ENCODE measurements at places on chromosomes 12 and 14.

GRCh38 chr14:33617154-33617553 lies 333.7 kb downstream of the EGLN3 start:
- DNase-seq = no peak

DNA sequence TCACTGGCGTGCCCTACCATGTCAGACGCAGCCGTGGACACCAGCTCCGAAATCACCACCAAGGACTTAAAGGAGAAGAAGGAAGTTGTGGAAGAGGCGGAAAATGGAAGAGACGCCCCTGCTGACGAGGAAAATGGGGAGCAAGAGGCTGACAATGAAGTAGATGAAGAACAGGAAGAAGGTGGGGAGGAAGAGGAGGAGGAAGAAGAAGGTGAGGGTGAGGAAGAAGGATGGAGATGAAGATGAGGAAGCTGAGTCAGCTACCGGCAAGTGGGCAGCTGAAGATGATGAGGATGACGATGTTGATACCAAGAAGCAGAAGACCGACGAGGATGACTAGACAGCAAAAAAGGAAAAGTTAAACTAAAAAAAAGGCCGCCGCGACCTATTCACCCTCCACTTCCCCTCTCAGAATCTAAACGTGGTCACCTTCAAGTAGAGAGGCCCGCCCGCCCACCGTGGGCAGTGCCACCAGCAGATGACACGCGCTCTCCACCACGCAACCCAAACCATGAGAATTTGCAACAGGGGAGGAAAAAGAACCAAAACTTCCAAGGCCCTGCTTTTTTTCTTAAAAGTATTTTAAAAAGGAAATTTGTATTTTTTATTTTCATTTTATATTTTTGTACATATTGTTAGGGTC lies 13.2 kb downstream of the TRIP11 start:
- no peak for DNase-seq

DNA sequence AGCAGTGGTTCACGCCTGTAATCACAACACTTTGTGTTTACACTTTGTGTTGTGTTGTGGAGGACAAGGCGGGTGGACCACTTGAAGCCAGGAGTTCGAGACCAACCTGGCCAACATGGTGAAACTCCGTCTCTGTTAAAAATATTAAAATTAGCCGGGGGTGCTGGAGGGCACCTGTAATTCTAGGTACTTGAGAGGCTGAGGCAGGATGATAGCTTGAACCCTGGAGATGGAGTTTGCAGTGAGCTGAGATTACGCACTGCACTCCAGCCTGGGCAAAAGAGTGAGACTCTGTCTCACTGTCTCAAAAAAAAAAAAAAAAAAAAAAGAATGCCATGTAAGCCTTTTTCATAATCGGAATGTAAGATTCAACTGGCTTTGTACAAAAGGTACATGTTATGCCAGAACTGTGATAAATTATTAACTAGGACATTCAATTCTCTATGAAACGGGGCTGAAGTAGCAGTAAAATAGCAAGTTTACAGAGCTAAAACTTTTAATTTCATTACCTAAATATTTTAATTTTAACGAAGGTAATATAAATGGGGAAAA lies 13.9 kb upstream of the PITPNM2 start:
- DNase-seq = no peak

DNA sequence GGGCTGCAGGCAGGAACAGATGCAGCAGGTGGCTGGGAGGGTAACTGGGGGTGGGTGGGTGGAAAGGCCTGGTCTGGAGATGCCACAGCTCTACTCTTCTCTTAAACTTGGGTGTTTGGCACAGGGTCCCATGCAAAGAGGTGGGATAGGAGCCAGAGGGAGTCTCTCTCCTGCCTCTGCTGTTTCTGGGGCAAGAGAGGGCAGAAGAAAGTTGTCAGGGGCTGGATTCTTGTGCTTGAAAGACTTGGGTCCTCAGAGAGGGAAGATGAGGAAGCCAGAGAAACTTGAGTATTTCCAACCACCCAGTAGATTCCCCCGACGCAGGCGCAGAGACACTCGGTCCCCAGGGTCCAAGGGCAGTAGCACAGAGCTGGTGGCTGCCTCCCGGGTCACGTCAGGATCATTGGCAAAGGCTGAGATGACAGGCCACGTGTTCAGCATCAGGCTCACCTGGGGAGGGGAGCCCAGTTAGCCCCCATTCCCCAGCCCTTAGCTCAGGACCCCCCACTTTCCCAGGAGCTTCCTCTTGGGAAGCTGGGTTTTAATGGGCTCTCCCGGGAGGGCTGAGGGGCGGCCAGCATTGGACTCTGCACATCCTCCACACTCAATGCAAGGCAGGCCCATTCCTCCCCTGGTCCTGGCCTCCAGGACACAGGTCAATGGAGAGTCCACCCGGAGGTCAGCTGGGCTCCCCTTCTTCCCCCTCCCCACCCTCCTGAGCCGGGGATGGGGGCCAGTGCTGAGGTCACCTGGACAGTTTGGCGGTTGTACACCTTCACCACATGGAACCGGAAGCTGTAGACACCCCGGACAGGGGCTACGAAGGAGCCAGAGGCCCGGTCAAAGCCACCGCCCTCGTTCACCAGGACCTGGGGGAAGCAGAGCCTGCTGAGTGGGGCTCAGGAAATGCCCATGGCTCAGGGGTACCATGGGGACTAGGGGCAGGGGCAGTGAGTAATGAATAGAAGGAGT lies 1.6 kb downstream of the CBLN3 start:
- no peak for DNase-seq

DNA sequence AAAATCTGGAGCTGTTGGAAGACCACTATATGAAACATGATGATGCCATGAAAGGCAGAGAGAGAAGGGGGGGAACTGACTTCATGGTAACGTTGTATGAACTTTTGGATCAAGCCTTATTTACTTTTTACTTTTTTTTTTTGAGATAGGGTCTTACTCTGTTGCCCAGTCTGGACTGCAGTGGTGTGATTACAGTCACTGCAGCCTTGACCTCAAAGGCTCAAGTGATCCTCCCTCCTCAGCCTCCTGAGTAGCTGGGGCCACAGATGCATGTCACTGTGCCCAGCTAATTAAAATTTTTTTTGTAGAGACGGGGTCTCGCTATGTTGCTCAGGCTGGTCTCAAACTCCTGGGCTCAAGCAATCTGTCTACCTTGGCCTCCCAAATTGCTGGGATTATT lies 31.3 kb upstream of the CTDSP2 start:
- DNase-seq = no peak

DNA sequence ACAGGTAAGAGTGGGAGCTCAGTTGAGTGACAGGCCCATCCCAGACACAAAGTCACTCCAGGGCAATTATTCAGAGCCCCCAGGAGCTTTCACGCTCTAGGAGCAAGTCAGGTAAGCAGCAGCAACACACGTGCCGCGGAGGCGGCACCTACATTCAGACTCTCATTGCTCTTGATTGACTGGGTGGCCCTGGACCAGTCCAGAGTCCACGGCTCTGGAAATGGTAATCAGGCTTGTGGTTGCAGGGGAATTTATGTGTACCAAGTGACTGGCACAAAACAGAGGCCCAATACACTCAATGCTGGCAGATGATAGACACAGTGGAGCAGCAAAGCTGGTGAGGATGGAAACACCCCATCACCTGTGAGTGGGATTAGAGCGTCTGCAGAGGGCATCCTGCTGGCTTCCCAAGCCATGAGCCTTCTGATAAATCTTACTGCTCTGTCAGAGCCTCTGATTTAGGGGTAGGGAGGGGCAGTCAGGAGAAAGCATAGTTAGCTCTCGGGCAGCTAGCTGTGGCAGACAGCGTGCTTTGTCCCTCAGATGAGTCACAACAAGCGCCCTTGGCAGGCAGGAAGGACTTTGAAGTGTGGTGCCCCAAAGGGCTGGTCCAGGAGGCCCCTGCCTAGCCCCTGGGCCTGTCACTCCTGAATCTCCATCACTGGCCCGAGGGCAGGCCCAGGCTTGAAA lies 344.7 kb downstream of the CACNA1C start:
- DNase-seq = no peak

DNA sequence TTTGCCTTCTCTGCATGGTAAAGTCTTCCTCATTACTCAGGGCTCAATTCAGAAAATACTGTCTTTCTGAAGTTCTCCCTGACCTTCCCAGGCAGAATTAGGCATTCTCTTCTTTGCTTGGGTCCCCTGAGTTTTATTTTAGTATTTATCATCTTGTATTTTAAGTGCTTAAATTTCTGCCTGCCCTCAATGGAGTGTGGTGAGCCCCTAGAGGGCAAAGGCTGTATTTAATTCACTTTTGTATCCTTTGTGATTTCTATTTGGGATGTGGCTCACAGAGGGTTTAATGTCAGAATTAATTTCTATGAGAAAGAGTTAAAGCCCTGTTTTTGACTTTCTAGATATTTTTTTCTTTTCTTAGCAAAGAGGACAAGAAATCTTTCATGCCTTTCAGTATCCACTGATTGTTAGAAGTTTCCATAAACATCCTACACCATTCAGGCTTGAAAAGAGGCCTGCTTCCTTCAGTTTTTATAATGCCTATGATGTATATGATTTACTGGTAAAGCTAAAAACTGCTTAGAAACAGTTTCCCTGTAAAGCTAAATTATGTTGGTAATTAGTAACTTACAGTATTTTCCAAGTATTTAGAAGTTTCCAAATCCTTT lies 55.6 kb upstream of the PTPRB start:
- DNase-seq = no peak

- no peak for DNase-seq
Observed at GRCh38 chr14:21521501-21521900, 4.6 kb downstream of the SALL2 start.

Data from LNCaP clone FGC (cell line).